SK-N-MC (cell line): ENCODE measurements at places on chromosomes 4 and X.

DNA sequence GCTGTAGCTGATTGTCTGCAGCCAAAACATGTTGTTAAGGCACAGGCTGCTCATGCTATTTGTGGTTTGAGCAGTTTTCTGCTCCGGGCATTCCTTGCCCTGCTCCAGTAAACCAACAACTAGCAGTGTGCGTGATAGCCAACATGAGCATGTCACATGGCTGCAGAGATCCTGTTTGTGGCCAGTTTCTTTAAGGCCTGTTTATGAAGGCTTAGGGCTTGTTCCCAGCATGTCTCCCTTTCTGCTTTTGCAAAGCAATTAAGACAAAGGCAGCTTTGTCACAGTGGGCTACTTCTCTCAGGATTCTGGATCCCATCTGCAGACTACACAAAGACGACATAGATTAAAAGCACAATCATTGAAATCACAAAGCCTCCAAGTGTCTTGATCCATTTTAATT, 160.5 kb downstream of the ZNF518B start:
- DNase-seq: no peak

DNA sequence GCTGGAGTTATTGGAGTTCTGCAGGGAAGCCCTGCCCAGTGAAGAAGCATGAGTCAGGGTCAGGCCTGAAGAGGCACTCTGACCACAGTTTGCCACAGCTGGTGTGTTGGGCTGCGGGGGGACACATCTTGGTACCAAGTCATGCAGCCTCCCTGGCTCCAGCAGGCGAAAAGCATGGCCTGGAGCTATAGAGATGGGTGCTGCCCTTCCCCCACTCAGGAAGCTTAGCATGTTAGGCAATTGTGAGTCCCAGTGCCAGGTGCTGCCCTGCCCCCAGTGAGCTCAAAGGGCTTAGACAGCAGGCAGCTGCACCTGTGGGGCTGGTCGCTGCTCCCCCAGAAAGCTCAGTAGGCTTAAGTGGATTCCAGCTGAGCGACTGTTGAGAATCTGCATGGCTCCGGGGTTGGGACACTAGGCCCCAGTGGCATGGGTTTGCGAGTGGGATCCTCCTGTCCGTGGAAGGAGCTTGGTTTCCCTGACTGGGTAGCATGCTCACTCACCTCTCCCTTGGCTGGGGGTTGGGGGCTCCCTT, 755.5 kb downstream of the GLUD2 start:
- DNase-seq: no peak

- no peak for DNase-seq
Observed at GRCh38 chr4:164949448-164950143, 27.9 kb downstream of the TRIM61 start.

DNA sequence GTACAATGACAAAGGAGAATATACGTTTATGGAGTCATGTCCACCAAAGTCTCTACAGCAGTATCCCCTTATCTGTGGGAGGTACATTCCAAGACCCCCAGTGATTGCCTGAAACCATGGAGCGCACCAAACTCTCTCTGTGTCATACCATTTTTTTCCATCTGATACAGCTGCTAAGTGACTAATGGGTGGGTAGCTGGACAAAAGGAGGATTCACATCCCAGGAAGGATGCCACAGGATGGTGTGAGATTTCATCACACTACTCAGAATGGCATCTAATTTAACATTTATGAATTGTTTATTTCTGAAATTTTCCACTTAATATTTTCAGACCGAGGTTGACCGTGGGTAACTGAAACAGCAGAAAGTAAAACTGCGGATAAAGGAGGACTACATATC, 49.8 kb upstream of the AGA start:
- no peak for DNase-seq

GRCh38 chr4:15964159-15964558, 1.2 kb upstream of the FGFBP2 start:
- no peak for DNase-seq

DNA sequence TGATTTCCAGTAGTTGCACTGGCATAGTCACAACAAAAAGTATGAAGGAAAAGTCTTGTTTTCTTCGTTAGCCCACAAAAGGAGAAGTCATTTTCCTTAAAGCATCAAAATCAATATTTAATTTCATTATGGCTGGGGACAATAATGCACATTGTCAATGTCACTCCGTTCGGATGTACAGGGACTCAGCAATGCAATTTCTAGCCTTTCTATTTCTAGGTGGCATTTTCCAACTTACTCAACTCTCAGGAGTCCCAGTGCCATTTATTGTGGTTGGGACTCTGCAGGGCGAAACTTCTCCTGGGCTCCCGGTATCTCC, 99.6 kb downstream of the CEP135 start:
- DNase-seq: no peak

DNA sequence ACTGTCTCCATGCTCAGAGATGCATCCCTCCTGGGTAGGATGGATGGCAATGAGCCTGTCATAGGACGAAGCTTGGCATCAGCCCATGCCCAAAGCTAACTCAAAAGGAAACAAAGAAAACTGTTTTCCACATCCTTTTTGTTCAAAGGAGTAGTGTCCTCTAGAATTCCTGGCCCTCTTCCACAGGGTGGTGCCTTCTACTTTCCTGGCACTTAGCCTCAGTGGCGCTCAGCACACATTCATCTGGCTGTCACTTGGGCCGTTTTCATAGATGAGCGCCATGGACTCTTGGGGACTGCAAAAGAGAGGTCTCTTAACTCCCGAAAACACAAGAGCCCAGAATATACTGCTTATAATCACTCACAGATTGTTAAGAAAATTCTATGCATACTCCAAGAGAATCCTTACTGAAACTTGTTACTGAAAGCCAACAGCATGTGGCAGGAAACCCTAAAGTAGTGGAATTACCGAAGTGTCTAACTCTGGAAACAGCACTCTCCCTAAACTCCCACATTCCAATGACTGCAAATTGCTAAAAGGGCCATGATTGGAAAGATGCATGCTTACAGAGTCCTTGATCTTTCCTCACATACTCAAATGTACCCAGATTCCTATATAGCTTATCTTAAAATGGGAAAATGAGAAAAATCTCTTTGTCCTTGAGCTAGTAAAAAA, 110.0 kb downstream of the HS6ST2 start:
- DNase-seq: no peak

DNA sequence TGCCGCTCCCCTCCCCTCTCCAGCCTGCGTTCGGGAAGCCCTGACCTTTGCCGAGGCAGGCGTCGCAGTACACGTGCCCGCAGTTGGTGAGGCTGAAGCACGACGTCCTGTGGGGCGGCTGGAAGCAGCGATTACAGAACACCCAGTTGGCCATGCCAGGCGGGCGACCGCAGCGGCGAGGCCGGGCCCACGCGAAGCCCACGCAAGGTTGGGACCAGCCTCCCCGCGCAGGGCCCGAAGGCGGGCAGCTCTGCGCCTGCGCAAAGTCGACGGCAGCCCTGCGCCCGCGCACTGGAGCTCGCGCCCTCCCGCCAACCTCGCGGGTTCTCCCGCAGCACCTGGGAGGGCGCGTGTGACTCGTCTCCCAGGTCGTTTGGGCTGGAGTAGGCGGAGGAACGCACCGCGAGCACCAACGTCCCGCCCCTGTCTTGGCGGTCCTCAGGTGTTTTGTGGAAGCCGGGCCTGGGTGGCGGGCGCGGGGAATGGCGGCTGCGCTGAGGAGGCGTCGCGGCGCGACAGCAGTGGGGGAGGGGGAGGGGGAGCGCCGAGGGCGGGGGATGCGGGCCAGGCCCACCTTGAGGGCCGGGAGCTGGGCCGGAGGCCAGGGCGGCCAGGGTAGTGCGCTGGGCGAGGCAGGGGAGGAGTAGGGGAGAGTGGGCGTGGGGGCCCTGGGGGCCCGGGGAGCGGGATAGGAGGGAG, at the start of gene RNF212:
Gene RNF212 (minus strand): TSS at position 254 of the 699 bp plus-strand sequence. CDS start 100 bp downstream, at position 154.
- DNase-seq: no peak

DNA sequence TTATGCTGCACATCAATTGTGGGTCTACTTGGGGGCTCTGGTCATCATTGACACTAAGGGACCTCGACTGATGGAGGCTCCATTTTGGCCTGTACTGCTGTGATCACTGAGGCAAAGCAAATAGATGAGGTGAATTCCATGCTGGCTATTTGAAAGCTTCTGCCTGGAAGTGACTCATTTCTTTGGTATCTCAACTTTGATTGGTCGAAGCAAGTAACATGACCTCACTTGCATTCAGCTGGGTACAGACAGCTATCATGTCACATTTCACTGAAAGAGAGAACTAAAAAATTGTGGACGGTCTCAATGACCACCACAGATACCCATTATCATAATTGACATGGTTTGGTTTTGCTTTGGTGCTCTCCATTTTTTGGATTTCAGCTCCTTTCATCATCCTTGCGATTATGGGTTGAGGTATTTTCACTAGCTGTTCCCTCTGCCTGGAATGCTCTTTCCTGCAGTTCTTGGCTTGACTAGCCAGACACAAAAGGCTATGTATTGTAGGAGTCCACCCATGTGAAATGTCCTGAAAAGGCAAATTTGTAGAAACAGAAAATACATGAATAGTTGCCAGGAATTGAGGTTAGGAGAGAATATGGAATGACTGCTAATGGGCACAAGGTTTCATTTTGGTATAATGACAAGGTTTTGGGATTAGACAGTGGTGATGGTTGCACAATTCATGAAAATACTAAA, 369.2 kb upstream of the LCORL start:
- DNase-seq: no peak
